ENCODE measurements at places on chromosomes 11 and 22. TPM values are rescaled to one million over a fixed set of nuclear protein-coding genes. Genes with fewer than 3 reads are reported as not detected.

GRCh38 chr11:109845437-109845836 is 247.8 kb upstream of the ZC3H12C start:
- H3K27ac ChIP-seq = peak overlapping the region; percentile 66
- peak; percentile 95 for DNase-seq
- no peaks in the 10 kb centered on the region for H3K36me3 ChIP-seq
- H3K4me1 ChIP-seq = peaks cover 54% of the 10 kb centered on the region
- no peak overlapping the region for H3K4me3 ChIP-seq

GRCh38 chr22:29359469-29359868 is 28.9 kb downstream of the AP1B1 start:
- H3K27me3 ChIP-seq = no peaks in the 10 kb centered on the region
- H3K27ac ChIP-seq = no peak overlapping the region
- H3K4me1 ChIP-seq = peaks cover 7% of the 10 kb centered on the region
- H3K36me3 ChIP-seq = peaks cover 21% of the 10 kb centered on the region

The GVQW3 gene
- 9.9 TPM for total RNA-seq

The MN1 gene
- total RNA-seq = 8.4 TPM

DNA sequence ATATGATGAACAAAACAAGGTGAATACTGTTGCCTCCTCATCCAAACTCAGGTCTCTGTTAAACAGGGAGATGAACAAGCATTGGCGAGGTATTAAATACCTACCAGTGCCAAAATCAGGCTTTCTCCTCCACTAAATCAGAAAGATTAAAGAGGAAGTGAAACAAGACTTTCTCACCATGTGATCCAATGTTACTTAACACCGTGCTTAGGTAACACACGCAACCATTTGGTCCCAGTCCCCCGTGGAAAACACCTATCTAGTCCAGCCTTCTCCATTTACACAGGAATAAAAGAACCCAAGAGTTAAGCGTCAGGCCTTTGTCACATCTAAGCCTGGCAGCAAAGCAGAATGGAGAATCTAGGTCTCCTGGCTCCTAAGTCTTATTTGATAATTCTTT is 34.5 kb downstream of the TENM4 start:
- H3K4me3 ChIP-seq = no peak overlapping the region
- no peak overlapping the region for H3K27ac ChIP-seq

- H3K27ac ChIP-seq = no peak overlapping the region
- DNase-seq = no peak
- H3K4me1 ChIP-seq = peaks cover 9% of the 10 kb centered on the region
- H3K27me3 ChIP-seq = peaks cover 12% of the 10 kb centered on the region
Measured at GRCh38 chr11:561148-562003, 606 bp downstream of the RASSF7 start.

The MS4A10 gene
- not detected for total RNA-seq

DNA sequence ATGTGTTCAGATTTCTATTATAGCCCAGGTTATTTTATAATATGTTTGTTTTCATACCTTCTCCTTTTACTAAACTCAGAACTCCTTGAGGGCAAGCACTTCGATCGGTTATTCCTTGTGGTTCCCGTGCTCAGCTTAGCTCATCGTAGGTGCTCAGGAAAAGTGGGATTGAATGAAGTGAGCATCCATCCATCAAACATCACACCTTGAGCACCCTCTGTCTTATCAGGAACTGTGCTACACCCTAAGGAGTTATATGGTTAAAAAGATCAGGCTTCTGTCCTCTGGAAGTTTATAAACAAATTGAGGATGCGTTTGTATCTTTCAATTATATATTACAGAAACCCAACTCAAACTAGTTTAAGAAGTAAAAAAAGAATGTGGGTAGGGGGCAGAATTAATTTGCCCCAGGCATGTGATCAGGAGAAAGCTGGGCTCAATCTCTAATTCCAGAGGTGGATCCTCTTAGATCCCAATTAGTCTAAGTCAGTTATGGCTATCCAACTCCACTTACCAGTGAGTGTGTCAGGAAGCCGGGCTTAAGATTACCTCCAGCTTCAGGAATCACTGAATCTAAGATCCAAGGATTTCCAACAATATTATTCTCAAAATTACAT is 59.9 kb upstream of the RRAS2 start:
- H3K27ac ChIP-seq = no peak overlapping the region
- no peak overlapping the region for H3K4me3 ChIP-seq

- peaks cover 5% of the 10 kb centered on the region for H3K4me1 ChIP-seq
- DNase-seq = no peak
- H3K27me3 ChIP-seq = peaks cover 9% of the 10 kb centered on the region
- H3K4me3 ChIP-seq = no peak overlapping the region
Measured at GRCh38 chr22:19527861-19528417, 3.7 kb upstream of the CLDN5 start.

DNA sequence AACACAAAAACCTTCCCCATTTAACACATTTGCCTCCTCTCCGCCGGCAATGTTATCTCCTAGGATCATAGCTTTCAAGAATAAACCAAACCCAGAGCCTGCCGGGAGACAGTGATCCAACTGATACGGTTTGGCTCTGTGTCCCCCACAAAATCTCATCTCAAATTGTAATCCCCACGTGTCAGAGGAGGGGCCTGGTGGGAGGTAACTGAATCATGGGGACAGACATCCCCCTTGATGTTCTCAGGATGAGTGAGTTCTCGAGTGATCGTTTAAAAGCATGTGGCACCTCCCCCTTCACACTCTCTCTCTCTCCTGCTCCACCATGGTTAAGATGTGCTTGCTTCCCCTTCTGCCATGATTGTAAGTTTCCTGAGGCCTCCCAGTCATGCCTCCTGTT is 33.3 kb downstream of the RBFOX2 start:
- peak overlapping the region; percentile 78 for H3K27ac ChIP-seq
- peaks cover 34% of the 10 kb centered on the region for H3K4me1 ChIP-seq
- peaks cover 7% of the 10 kb centered on the region for H3K36me3 ChIP-seq
- peak; percentile 81 for DNase-seq
- no peaks in the 10 kb centered on the region for H3K27me3 ChIP-seq

The OR10G7 gene
- not detected for total RNA-seq

GRCh38 chr11:6419009-6419631 is at the start of gene APBB1:
TSS of gene APBB1 (minus strand) at chr11:6419094. CDS start at chr11:6411347, 7,747 bp downstream.
- peak; percentile 76 for DNase-seq
- peaks cover 11% of the 10 kb centered on the region for H3K4me1 ChIP-seq
- H3K4me3 ChIP-seq = peak within 1 kb of the TSS; percentile 87
- H3K27me3 ChIP-seq = no peaks in the 10 kb centered on the region
- H3K27ac ChIP-seq = peak within 1 kb of the TSS; percentile 90

- H3K4me1 ChIP-seq = peaks cover 10% of the 10 kb centered on the region
- H3K4me3 ChIP-seq = peak overlapping the region; percentile 65
- peak overlapping the region; percentile 51 for H3K27ac ChIP-seq
- no peaks in the 10 kb centered on the region for H3K27me3 ChIP-seq
Measured at GRCh38 chr11:6618117-6619003, 862 bp downstream of the TPP1 start.

DNA sequence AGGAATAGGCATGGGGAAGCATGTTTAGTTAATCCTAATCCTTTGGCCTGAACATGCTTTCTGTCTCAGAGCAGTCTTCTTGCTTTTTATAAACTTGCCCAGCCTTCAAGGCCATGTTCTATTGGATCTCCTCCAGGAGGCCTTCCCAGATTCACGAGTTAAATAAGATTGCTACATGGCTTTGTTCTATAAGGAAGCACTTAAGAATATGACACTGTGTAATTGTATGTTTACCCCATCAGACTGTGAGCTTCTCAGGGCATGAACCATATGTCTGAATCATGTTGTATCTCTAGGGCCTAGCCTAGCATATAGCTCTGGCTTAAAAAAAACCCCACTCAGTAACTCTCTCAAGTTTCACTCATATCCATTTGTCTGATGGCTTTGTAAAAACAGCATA is 26.4 kb upstream of the UCP3 start:
- DNase-seq = no peak
- no peaks in the 10 kb centered on the region for H3K4me1 ChIP-seq
- peaks cover 34% of the 10 kb centered on the region for H3K36me3 ChIP-seq
- no peak overlapping the region for H3K27ac ChIP-seq

The NUP98 gene
- total RNA-seq = 82.4 TPM

Data from A673 (cell line).